GDM1 (cell line): ENCODE measurements at places on chromosomes 5 and 9.

DNA sequence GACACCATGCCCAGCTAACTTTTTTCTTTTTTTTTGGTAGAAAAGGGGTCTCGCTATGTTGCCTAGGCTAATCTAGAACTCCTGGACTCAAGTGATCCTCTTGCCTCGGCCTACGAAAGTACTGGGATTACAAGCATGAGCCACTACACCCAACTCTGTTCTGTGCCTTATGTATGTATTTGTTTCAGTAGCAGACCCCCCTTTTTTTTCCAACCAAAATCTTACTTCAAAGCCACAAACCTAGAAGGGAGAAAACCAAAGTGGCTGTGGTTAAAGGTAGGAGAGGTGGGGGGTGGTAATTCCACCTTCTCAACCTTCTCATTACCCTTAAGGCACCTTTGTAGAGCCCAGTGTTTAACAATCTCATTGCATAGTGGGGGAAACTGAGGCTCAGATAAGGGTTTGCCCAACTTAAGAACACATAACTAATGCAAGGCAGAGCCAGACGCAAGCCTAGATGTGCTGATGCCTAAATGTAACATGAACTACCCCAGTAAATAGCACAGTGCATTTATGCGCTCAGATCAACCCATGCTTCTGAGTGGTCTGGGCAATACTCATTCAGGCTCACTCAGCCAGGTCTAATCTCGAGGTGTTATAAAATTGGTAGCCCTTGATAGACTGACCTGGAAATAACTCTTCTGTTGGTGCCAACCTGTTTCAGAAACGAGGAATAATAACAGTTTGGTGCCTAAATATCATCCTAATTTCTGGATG is 33.0 kb downstream of the ITK start:
- no peak for DNase-seq

GRCh38 chr9:20726144-20726543 is 42.1 kb downstream of the FOCAD start:
- no peak for DNase-seq

- DNase-seq = no peak
These were observed 63.3 kb upstream of the CKS2 start for GRCh38 chr9:89247431-89248353.

DNA sequence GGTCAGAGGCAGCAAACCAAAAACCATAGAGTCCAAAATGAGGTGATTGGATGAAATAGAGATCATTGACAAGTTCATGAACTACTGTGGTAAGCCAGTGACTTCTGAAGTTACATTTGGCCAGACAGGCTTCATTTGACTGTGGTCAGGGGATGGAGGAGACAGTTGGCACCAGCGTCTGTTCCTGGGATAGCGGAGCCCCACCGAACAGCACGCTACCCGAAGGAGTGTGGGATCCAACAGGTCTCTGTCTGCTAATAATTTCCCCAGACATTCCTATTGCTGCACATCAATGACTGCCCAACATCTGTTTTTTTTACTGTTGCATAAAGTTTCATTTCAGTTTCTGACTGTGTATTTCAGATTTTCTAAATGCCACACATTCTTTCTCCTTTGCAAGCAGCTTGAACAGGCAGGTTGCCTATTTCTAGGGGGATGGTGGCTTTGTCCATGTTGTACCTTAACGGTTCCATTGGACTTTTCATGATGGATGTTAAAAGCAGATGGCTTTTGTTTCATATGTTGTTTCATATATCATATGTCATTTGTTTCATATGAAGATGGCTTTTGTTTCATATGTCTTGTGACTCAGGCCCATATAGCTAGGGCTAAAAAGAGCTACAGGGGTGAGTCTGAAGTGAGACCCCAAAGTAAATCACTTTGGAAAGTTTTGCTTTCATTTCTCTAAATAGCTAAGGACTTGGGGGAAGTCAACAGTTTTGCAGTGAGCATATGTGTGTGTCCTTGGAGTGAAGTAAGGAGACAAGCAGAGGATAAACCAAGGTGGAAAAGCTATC is 180.8 kb downstream of the GOLPH3 start:
- DNase-seq = no peak

DNA sequence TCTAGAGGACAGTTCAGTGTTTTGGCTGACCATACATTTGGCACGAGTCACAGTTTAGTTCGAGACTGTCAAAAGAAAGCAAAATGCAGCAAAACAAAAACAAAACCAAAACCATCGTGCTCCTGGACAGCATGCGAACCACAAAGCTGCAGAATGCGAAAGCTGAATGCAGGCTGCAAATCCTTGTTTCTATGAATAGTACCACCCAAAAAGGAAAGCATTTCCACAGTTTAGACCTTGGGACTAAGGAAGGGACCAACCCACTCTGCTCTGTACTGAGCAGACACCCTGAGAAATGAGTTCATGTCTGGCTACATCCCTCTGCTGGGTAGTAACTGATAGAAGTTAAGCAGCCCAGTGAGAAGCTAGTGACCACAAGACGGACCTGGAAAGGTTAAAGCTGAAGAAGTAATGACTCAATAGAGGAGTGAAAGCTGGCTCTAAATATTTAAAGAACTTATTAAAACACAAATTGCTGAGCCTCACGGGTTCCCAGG is 3.9 kb downstream of the GCNT4 start:
- DNase-seq = no peak

DNA sequence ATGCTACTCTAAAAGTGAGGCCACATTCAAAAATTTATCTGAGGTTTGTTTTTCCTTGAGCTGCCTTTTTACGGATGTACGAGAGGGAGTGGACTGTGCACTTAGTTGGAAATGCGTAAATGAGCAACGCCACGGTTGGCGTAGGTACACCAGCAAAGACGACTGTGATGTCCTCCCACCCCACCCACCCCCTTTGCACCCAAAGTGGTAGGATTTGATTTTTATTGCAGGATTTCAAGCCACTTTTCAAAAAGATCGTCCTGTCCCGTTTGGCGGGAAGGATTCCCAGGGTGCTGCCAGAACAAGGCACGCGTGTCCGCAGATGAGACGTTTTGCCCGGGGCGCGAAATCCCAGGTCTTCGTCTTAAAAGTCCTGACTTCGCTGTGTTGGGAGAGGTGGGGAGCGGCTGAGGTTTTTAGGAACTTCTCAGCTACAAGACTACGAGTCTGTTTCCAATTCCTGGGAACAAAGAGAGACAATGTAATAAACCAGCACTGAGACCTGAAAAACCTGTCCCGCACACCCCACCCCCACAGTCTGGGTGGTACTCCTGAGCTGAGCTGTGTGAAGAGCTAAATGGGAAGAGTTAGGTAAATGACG is 1.0 kb upstream of the TLE1 start:
- no peak for DNase-seq

- DNase-seq = no peak
These were observed 14.2 kb downstream of the CACNA1B start for GRCh38 chr9:137891588-137892423.

DNA sequence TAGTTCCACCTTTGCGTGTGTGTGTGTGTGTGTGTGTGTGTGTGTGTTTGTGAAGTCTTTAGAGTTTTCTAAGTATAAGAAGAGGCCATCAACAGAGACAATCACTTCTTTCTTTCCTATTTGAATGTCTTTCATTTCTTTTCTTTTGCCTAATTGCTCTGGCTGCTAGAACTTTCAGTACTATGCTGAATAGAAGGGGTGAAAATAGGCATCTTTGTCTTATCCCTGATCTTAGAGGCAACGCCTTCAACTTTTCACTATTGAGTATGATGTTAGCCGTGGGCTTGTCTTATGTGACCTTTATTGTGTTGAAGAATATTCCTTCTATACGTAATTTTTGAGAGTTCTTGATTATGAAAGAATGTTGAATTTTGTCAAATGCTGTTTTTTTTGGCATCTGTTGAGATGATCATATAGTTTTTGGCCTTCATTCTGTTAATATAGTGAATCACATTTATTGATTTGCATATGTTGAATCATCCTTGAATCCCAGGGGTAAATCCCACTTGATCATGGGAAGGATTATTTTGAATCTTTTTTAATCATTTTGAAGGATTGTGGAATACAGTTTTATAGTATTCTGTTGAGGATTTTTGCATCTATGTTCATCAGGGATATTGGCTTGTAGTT is 134.8 kb upstream of the CD180 start:
- DNase-seq = no peak

GRCh38 chr5:124395926-124396325 is 350.5 kb downstream of the ZNF608 start:
- DNase-seq = no peak

DNA sequence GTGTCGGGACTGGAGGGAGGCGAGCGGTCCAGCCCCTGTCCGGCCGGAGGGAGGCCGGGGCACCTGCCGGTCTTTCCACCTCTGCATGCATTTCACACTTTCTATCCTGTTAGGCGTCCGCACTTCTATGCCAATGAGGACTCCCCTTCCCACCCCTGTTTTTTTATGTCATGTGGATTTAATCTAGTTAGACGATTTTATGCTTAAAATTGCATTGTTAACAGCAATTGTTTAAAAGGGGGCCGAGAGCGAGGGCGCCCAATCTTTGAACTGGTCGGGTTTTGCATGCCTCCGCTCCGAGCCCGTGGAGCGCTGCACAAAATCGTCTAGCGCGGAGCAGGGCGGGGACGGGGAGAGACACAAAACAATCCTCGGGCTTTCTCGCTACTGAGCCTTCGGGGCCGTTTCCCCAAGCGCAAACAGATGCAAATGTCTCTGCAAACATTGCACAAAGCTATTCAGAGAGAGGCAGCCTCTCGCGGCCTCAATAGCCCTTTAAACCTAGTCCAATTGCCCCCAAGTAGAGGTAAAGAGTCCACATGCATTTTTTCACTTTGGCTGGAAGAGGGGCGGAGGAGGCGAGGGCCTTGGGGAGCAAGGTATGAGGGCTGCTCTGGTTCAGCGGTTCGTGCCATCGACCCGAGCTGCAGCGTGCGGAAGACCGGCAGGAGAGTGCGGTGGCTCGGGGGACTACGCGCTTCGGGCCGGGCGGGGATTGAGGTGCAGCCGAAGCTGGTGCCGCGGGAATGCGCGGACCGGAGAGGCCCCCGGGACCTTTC is 37.5 kb upstream of the TIFAB start:
- no peak for DNase-seq

DNA sequence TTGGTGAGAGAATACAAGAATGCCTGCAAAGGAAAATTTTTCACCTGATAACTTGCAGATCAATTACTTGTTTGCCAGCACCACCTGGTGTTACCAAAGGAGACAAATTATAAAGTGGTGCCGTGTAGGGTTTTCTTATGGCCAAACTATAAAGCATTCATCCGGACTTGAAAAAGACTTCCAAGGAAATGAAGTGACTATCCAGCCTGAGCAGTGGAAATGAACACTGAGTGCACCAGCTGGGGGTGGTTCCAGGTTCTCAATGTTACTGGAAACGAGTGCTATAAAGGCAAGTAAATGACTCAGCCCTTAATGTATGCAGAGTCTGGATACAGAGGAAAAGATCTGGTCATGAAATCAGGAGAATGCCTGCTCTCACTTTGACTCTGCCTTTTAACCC is 113.1 kb downstream of the DNAH5 start:
- no peak for DNase-seq

DNA sequence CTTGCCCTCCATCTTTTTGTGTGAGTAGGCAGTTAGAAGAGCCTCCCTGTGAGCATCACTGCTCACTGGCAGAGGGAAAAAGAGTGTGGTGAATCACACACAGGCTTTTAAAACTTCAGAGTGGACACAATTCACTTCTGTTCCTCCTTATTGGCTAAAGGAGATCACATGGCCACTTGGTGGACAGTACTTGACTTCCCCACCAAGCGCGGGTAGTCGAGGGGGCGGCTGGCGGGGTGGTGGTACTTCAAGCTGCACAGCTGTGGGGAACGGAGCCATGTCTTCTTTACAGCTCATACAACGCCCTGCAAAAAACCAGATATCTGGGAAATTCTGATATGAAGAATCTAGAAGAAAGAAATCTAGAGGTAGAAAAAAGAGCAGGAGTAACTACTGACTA is 95.4 kb downstream of the PAM start:
- no peak for DNase-seq

DNA sequence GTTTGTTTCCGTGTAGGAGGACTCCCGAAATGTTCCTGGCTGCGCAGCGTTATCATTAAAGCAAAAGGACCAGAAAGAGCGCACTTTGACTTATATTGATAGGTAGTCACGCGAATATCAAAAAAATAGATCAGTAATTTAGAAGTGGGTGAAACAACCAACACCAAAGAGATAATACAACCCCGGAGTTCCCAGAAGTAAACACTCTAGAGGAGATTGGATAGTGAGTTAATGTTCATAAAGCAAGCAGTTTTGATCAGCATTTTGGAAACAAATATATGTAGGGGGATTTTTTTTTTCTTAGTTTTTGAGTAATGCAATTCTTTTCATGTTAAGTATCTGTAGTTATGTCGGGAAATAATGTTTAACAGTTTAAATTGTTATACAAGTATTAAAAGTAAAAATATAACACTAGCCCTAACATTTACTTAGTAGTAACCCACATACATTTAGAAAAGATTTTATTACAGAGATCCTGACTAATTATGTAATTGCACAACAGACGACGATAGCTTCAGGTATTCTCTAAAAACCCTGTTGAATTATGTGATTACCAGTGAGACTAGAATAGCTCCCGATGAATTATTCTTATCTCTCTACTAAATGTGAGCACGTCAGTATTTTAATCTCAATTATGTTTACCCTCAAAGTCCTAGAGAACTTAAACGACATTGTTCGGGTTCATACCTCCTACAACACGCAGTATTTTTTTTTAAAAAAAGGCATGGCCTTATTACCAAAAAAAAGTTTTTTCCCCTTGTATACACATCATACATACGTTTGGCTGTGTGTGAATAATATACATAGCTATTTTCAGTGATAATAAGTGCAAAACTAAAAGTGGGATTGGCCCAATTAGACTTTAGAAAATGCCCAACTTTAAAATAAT is 9.4 kb upstream of the NFIB start:
- DNase-seq = no peak

DNA sequence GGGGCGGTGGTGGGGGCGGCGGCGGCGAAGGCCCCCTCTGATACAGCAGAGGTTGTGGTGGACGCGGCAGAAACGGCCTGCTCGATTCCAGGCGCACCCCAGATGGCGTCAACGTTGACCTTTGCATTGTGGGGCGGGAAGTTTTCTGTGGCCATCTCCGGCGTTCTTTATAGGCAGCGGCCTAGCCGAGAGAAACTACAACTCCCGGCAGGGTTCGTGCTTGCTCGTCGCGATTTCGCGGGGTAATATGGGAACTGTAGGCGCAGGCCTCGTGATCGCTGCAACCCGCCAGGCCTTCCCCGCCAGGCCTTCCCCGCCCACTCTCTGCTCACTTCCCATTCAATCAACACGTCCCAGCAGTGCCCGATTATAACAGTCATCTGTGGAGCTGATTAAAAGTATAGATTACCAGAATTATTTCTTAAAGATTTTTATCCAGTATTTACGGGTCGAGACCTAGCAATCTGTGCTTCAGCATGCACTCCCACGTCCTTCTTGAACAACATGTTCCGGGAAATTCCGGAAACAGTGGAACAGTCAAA is at the start of gene BOD1:
Gene BOD1, minus strand, starts transcription at position 74 of the 542 bp plus-strand sequence. CDS start 214 bp downstream, outside the sequence.
- peak; percentile 94 for DNase-seq

GRCh38 chr5:142548739-142549275 is 137.1 kb downstream of the FGF1 start:
- peak; percentile 30 for DNase-seq

DNA sequence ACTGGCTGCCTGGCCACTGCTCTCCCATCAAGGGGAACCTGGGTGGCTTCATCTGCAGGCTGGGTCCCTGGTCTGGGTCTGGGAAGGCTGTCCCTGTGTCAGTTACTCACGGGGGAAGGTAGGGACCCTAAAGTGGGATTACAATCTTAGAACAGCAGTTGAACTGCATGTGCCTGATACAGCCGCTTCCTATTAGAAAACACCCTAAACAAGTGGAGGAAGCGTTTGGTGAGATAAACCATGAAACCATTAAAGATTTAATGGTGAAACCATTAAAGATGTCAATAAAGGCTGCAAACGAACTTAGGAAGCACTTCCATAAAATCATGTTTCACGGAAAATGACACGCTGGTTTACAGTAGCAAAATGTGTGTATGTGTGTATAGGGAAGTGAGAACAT is 2.5 kb upstream of the GFI1B start:
- no peak for DNase-seq
